RKO (cell line): ENCODE measurements at places on chromosomes 1 and 21.

DNA sequence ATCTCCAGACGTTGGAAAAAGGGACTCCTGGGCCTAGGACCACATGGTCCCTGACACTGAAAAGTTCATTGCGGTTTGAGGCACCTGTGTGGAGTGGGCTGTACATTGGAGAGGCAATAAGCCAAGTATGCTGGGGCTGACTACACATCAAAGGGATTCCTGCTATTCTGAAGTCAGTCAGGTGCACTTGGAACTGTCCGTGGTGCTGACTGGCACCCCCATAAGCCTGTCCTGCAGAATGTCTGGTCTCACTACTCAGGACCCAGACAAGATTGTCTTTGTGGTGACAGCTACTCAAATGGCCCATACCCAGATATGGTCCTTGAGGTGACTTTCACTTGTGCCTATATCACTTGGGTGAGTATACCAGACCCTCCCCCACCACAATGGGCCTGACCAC, 150.6 kb downstream of the RWDD3 start:
- DNase-seq: peak; percentile 69

DNA sequence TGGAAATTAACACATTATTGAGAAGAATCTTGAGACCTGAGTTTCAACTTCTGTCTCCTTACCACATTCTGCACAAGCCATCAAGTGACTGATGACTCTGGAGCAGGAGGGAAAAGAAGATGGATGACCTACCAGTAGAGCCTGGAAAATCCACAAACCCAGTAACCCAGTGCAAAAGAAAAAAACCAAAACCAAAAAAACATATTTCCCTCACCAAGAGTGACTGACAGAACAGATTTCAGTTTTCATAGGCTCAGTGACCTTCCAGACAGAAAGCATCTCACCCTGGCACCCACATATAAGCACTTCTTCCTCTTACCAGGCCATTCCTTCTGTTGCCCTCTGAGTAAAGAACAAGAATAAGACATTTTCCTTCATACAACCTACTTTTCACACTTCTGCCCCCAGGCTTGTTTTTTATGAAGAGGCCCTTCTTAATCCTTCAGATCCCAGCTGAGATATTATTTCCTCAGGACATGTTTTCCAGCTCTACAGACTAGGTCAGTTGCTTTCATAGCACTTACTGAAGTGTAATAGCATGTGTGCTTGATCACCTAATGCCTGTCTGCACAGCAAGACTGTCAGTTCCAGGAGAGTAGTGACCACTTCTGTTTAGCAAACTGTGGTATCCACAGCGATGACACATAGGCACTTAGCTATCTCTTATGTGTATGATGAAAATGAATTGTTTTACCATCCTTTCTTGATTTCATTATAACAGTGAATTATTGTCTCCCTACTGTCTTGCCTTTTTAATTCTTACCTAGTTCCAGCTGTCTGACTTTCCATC, 4.0 kb downstream of the TSACC start:
- DNase-seq: peak; percentile 30

GRCh38 chr1:51344602-51345299, 14.4 kb upstream of the TTC39A start:
- no peak for DNase-seq

DNA sequence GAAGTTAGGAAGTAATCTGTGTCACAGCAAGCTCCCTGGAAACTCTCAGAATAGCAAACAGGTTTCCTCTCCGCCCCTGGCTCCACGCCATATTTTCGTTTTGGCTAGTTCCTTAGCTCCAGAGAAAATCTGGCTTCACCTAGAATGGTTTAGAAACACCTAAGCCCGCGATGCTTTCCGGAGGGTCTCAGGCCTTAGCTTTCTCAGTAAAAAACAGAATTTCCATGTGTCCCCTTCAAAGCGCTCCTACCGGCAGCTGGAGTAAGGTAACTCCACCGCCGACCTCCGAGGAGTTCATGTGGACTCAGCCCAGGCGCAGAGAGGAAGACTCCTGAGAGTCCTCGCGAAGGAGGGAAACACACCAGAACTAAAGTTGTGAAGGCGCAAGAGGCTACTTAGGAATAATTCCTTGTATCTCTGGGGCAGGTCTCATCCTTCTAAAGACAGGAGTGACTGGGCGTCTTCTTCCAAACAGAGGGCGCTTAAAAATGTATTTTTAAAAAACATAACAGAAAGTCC, 406 bp downstream of the KIAA0040 start:
- peak; percentile 24 for DNase-seq

DNA sequence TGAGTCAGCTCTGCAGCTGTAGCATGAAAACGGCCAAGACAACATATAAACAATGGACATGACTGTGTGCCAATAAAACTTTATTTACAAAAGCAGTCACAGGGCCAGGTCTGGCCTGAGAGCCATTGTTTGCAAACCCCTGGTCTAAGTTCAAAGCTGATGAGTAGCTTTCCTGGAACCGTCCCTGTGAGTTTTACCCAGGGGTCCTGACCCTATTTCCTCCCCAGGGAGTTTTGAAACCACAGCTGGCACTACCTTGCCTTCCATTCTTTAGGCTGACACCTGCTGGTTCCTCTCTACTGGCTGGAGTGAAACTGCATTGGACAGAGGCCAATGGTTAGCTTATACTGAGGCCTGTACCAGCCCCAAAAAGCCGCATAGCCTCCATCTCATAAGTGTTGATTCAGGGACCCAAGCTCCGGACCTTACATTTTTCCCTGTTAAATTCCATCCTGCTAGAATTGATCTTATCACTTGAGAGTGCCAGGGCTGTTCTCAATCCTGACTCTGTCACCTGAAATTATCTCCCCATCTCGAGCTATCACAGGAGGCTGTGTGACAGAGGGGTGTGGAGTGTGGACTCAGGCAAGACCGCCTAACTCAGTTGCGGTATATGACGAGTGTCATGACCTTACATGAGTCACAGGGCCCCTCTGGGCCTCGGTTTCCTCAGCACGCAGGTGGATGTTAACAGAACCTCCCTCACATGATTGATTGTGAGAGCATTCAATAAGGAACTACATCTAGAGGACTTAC, 343.6 kb downstream of the NPHP4 start:
- DNase-seq: peak; percentile 18

GRCh38 chr1:159091180-159091560, 14.6 kb upstream of the AIM2 start:
- DNase-seq: no peak

GRCh38 chr1:15735304-15736037, 587 bp upstream of the SLC25A34 start:
- no peak for DNase-seq

GRCh38 chr21:18274370-18274769, 29.7 kb downstream of the CHODL start:
- no peak for DNase-seq

- DNase-seq: no peak
These were observed 17.7 kb downstream of the TBX15 start for GRCh38 chr1:118970451-118970850.

- DNase-seq: no peak
These were observed 4.5 kb upstream of the ERVH48-1 start for GRCh38 chr21:42929969-42930368.

DNA sequence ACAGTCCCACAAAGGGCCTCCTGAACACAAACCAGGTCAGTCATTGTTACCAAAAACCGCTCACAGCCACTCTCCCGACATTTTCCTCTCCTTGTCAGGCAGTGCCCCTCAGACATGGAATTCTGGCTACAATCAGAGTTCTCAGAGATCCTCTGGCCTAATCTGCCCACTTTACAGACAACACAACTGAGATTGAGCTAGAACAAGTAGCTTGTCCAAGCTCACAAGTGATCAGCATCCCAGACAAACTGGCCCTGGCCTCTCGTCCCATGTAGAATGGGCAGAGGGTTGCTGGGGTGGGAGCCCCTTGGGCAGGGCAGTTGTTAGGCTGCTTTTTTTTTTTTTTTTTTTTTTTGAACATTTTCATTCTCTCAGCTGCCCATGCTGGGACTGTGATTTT, 57.2 kb downstream of the KCNN3 start:
- no peak for DNase-seq

- no peak for DNase-seq
These were observed 368.8 kb downstream of the NPHP4 start for GRCh38 chr1:5623399-5623798.

DNA sequence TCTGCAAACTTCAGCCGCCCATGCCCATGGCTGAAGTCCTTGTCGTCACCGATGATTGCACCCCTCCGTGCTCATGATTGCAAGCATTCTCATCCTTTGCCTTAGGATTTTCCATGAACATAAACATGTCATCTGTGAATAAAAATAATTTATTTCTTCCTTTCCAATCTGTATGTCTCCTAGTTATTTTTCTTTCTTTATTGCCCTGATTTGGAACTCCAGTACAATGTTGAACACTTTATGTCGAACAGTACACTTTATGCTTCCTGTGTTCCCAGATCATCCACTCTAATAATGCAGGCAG, 170.9 kb upstream of the SYT6 start:
- no peak for DNase-seq

DNA sequence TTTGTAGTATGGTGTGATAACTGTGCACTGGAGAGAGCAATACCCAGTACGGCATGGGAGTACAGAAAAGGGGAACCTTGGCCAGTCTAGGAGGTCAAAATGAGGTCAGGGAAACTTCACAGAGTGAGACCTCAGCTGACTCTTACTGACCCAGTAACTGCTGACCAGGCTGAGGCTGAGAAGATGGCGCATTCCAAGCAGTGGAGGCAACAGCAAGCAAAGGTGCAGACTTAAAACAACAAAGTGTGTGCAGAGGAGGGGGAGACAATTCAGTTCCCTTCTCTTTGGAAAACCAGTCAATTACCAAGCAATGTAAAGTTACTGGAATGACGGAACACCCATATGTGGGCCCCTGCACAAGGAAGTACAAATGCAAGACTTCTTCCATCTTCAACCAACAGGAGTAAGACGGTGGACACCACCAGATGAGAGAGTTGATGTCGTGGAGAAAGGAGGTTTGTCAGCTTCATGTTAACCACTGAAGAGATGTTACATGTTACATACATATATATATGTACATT, 54.6 kb upstream of the PRDX6 start:
- no peak for DNase-seq

GRCh38 chr21:14530592-14530991, 15.5 kb downstream of the SAMSN1 start:
- no peak for DNase-seq

- DNase-seq: peak; percentile 99
These were observed 26.2 kb upstream of the A3GALT2 start for GRCh38 chr1:33346927-33347649.

DNA sequence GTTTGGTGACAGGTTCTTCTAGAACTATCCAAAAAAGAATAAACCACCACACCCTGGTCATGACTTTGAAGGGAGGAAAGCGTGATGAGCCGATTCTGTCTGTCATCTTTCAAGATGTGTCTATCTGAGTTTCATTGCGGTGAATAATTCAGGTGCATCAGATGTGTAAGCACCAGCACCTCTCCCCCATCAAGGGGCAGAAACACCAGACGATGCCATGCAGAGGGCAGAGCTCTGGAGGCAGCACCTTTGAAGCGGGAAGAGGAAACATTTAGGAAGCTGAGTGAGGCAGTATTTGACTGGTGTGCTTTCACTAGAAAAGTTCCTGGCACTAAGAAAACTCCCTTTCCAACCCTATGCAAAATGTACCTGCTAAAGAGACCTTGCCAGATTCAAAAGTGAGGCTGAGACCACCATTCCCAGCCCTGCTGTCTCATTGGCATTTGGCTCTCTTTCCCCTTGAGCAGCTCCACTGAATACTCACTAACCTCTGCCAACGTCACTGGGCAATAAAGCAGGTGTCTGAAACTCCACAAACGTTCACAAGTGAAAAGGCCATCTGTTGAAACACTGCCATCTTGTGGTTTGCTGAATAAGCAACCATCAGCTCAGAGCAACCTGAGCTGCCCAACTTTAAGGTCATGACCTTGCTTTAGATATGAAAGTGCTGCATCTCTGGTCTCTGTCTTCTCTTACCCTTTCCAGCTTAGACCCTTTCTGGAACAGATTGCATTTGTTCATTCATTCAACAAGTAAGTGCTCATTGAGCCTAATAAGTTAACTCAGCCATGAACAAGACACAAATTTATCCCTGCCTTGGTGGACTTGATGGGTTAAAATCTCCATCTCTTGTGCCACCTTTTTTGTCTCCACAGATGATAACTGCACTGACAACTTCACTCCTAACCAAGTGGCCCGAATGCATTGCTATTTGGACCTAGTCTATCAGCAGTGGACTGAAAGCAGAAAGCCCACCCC, 228.6 kb downstream of the PAPPA2 start:
- DNase-seq: peak; percentile 68

- DNase-seq: no peak
These were observed 477 bp downstream of the ICMT start for GRCh38 chr1:6235296-6235677.

DNA sequence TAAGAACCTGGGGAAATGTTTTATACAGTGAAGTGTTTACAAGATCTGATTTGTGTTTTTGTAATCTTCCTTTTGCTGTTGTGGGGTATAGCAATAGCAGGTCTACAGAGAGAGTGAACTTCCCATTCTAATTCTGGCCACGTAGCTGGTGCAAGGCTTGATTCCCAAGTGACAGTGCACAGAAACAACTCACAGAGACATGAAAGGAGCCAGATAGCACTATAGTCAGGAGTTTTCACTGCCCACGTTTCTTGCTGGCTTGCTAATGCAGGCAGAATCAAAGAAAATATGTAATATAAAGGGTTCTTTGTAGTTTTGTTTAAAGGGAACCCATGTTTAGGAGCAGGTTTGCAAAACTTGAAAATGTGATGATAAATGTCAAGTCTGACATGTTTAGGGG, 170.9 kb upstream of the IVNS1ABP start:
- DNase-seq: no peak

- DNase-seq: peak; percentile 74
These were observed 9.1 kb downstream of the TLR5 start for GRCh38 chr1:223133824-223134435.

DNA sequence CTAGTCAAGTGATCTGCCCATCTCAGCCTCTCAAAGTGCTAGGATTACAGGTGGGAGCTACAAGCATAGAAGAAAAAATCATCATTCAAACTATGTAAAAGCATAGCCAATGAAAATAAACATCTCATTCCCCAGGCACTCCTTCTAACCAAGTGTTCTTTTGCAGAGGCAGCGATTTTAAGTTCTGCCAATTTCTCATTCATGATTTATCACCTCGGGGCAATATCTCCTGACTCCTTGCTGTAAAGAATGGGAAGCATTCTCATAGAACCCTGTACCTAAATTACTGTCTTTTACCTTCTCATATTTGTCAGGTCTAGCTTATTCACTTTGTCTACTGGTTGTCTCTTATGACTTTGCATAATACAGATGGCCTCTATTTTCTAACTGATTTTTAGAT, 32.5 kb upstream of the IVNS1ABP start:
- no peak for DNase-seq

GRCh38 chr1:11645270-11645669, 9.0 kb downstream of the FBXO2 start:
- no peak for DNase-seq

- no peak for DNase-seq
These were observed 139.4 kb downstream of the VPS13D start for GRCh38 chr1:12369258-12369657.
